BE2C (cell line): ENCODE measurements at places on chromosomes 12 and 14.

DNA sequence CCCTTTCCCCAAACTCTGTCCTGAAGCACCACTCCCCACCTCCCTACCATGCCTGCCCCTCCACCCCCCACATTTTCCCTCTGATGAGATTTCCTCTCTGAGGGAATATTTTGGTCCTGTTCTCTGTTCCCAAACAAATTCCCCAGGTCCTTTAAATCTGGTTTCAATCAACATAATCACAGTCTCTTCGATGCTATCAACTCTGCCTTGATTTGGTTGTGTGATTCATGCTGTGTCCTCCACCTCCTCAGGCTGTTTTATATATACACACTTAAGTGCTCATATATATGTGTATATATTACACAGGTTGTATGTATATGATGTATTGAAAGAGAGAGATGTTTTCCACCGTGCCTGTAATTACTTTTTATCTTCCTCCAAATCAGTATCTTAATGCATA lies 36.0 kb downstream of the NTF3 start:
- DNase-seq = no peak

GRCh38 chr14:91509878-91510170 lies 286 bp downstream of the PPP4R3A start:
- no peak for DNase-seq

- no peak for DNase-seq
These were observed 53.5 kb downstream of the FBRSL1 start for GRCh38 chr12:132543298-132544079.

GRCh38 chr12:48961331-48961730 lies 4.0 kb upstream of the ARF3 start:
- no peak for DNase-seq

GRCh38 chr12:126117502-126117901 lies 1052.3 kb downstream of the AACS start:
- DNase-seq = no peak

DNA sequence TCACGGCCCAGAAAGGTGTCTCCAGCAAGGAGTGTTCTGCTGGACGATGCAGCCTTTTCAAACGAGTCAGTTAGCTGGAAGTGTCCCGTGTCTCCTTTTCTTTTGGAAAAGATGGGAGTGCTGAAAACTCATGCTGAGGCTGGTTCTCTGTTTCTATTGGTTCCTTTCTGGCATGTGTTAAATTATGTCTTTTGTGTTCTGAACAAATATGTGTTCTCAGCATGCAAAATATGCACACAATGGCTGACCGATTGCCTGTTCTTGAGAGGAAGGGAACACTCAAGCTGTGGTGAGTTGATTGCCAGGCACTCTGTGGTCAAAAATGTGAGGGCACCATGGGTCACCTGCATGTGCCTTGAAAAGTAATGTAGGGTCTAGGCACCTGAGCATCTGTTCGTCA lies 181.3 kb downstream of the CACNA1C start:
- DNase-seq = no peak

GRCh38 chr12:89368391-89368790 lies 16.1 kb upstream of the DUSP6 start:
- DNase-seq = no peak

- DNase-seq = no peak
These were observed 29.2 kb downstream of the ERG28 start for GRCh38 chr14:75631453-75631831.
